ENCODE measurements at places on chromosomes 7 and 10.
A peak's percentile ranks its signal among the peaks of the same experiment; 100 is the strongest.

DNA sequence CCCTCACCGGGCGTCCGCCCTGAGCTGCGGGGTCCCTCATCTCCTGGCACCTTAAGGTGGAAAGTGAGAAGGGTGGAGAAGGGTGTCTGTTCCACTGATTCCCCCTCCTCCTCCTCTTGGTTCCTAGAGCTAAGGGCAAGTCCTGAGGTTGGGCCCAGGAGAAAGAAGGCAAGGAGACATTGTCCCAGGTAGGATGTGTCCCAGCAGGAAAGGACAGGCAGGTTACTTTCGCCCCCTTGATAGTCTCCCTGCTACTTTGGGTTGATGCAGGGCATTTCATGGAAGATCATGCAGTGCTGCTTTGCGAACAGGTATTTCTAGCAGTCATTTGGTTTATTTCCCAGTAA lies 582 bp downstream of the STEAP2 start:
- no peak for DNase-seq

DNA sequence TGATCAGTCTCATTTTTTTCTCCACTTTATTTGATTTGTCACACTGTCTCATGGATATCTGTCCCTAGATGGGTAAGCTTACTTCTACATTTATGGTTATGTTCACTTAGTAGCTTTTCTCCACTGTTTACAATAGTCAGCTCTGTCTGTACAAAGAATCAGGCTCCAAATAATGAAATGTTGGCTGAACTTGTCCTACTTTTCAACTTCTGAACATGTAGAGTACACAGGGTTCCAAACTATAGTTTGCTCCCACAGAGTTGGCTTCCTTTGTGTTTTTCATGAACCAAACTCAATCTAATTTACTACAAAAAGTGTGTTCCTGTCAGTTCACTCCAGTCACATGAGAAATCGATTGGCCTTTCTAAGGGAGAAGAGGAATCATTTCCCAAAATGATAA lies 175.0 kb downstream of the CCDC71L start:
- no peak for DNase-seq

GRCh38 chr7:106348231-106348630 lies 63.4 kb upstream of the NAMPT start:
- DNase-seq, result no peak

- DNase-seq, result no peak
These were observed 523.1 kb upstream of the DPP6 start for GRCh38 chr7:153529100-153529499.

DNA sequence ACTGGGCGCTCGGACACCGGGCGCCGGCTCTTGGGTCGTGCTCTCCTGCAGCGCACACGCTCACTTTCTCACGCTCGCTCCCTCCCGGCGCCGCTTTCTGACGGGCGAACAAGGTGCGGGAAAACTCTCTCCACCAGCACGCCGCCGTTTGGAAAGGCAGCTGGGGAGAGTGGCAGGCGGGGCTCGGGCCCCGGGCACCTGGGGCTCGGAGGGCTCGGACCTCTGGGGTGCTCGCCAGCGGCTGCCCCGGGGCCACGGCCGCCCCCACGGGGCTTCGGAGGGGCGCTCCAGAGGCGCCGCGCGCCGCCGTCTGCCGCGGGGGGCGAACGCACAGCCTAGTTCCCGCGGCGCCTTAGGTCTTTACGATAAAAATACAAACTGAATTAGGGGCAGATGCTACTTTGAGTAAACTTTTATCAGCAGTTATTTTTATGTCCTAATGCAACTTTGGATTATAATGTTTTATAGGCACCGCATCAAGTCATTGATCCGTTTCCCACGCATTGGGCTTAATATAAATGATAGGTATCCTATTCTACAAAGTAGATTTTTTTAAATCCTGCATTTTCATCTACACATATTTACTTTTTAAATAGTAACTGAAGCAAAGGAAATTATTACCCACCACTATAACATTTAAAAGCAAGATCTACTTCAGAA lies 535 bp upstream of the EPC1 start:
- DNase-seq, result no peak

GRCh38 chr10:93615576-93616235 lies 3.4 kb downstream of the PDE6C start:
- DNase-seq, result no peak

DNA sequence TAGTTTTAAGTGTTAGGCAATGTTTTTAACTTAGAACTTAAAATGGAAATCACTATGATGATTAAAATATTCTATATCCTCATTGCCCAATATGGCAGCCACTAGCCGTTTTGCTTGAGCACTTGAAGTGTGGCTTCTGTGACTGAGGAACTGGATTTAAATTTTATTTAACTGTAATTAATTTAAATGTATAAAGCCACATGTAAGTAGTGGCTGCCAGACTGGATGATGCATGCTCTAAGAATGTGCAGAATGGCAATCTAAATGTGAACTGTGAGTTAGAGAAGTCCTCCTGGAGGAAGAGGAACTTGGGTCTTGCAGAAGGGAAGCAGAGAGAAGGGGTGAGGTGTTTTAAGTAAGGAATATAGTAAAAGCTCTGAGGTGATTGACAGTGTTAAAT lies 451.4 kb downstream of the SUGCT start:
- no peak for DNase-seq

- no peak for DNase-seq
These were observed at the start of gene PON3 for GRCh38 chr7:95396136-95397032. TSS of gene PON3 (minus strand) at chr7:95396375. CDS start at chr7:95396350, 25 bp downstream.

DNA sequence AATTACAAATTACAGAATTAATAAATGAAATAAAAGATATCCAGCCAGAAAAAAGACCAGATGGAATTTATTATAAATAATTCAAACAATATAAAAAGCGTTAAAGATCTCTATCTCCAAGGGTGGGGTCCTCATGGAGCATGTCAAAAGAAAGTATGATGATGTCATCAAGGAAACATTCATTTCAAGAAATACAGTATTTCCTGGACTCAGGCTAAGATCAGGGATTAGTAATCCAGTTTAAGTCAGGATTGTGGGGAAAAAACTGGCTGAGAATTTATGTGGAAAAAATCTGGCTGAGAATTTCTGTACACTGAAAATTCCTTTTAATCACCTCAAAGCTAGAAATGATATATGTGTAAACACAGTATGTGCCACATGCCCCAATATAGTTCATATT lies 1075.3 kb downstream of the XPNPEP1 start:
- DNase-seq, result no peak

DNA sequence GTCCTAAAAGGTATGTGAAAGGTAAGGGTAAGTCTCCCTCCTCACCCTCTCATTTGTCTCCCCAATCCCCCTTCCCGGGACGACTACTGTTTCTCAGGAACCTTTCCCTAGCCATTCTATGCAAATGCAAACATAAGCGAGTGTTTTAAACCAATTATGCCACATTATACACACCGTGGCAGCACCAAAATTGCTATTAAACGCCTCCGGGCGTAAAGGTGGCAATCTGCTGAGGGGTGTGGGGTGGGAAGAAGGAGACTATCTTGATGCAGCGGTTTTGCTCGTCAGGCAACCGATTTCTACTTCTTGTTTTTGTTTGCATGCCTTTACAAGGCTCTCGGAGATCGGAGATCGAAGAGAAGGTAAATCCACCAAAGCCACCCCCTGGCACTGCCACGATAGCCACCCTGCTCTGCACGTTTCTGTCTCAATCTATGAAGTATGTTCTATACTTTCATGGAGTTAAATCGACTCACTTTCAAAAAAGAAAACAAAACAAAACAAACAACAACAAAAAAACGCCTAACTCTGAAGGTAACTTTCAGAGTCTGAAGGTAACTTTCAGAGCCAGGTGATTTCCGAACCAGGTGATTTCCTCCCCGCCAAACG lies 46.0 kb upstream of the CDK1 start:
- no peak for DNase-seq

DNA sequence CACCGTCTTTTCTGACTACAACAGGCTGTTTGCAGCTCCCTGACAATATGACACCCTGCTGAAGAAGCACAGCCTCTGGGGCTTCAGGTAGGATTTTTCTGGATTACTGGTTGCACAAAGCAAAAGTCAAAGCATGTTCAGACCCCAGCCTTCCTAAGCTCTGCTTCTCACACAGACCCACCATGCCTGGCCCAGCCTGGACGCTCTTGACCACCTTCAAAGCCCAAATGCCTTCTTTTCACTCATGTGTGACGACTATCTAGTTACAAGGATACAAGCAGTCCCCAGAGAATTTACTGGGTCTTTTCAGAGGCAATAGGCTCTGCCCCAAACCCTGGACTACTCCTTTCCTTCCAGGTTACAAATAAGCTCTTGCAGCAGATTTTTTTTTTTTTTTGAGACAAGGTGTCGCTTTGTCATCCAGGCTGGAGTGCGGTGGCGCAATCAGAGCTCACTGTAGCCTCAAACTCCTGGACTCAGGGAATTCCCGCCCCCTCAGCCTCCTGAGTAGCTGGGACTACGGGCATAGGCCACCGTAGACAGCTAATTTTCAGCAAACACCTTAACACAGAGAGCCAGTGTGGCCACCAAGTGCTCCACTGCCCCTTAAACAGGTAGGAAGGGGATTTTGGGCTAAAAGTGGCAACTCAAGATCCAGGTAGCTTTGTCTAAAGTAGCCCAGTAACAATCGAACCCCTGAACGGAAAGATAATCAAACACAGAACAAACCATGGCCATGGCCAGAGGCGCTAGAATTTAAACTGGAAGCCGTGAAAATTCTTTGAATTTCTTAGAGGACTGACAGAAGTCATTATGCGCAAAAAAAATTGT lies 16.2 kb downstream of the SVIL start:
- no peak for DNase-seq

DNA sequence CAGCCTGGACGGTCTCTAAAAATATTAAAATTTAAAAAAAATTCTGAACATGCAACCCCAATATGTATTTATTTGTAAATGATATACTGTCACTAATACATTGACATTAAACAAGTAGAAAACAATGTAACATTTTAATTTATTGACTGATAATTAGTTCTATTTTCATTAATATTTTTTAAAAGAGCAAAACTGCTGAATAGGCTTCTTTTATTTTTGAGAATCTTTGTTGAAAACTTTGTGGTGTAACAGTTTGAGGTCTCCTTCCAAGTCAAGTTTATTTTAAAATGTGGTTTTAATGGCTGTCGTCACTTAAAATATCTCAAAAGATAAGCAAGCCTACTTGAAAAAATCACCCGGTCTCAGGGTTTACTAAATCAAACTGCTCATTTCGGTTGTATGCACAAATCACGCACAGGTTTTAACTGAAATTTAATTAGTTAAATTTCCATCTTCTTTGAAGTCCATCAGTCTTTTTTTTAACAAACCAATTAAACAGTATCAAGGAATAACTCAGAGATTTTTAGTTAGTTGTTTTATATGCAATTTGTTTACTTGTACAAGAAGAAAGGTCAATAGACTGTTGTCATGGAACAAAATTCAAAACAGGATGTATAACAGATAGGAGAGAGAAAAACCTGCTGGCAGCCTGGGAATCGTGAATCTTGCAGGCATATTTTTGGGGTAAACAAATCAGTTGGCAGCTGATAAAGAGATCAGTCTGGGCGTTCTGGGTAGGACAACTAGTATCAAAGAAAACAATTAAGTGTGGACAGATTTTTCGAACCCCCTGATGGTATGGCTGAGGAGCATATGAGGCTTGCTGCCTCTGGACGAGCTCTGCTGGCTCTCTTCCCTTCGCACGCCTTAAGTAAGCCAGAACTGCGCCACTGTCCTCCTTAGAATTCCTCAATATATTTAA lies 9.7 kb upstream of the EDRF1 start:
- DNase-seq, result no peak

GRCh38 chr7:1062296-1063294 lies 18.2 kb downstream of the GPR146 start:
- DNase-seq, result no peak

- DNase-seq, result no peak
These were observed 487.6 kb upstream of the MGMT start for GRCh38 chr10:128979405-128979804.

DNA sequence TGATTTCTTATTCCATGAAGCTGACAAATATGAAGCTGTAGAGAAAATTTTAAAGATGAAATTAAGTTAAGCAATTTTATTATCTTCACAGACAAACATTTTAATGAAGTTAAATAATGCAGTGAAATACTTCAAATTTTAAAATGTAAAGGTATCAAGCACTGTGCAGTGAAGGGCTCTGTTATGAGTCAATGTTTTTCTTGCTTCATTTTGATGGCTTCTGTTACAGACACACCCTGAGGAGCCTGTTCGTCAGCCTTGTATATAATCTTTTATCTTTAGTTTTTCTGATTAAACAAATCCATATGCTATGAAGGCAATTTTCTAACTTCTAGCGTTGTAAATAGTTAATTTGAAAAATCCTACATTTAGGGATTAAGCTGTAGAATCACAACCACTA lies 18.5 kb downstream of the VSTM2A start:
- no peak for DNase-seq

- no peak for DNase-seq
These were observed 64.9 kb downstream of the MYL10 start for GRCh38 chr7:101563943-101564777.

- DNase-seq, result no peak
These were observed 1.6 kb downstream of the MEOX2 start for GRCh38 chr7:15684871-15685270.

GRCh38 chr7:20865684-20866083 lies 79.0 kb upstream of the SP8 start:
- DNase-seq, result no peak

- DNase-seq, result peak; percentile 73
These were observed 304.4 kb downstream of the ZEB1 start for GRCh38 chr10:31623466-31623865.

GRCh38 chr7:24967696-24968095 lies 12.3 kb downstream of the OSBPL3 start:
- DNase-seq, result no peak

DNA sequence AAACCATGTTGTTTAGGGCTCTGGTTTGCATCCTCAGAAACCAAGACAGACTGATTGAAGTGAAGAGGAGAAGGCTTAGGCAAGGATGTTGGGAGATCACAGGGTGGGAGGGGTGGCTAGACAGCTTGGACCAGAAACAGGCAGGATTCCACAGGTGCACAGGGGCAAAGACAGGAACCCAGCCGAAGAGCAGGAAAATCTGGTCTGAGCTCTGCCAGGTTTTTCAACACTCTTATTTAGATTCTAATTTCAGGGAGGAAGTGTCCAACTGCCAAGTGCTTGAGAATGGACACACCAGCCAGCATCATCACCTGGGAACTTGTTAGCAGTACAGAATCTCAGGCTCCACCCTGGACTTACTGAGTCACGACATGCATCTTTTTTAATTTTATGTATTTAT lies 93.8 kb downstream of the MARCHF5 start:
- no peak for DNase-seq

DNA sequence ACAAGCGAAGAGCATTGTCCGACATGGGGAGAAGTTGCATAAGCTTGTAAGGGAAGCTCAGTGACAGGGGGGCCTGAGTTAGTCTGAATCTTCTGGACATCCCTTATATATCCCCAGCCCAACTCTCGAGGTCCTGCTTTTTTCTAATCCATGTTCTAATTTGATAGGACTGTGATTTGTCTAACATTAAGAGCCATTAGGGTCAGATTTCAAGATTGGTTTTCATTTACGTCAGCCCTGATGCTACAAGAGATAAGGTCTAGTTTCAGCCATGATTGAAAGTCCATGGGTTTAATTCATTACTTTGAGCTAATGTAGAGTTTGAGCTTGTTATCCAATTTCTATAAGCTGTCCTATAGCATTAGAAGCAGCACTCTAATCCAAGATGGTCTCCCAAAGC lies 20.3 kb downstream of the TLX1 start:
- no peak for DNase-seq

GRCh38 chr7:96045919-96046318 lies 273.6 kb downstream of the DYNC1I1 start:
- no peak for DNase-seq

All from myocyte (in vitro differentiated cells).